ENCODE measurements at places on chromosomes 13 and 19.

DNA sequence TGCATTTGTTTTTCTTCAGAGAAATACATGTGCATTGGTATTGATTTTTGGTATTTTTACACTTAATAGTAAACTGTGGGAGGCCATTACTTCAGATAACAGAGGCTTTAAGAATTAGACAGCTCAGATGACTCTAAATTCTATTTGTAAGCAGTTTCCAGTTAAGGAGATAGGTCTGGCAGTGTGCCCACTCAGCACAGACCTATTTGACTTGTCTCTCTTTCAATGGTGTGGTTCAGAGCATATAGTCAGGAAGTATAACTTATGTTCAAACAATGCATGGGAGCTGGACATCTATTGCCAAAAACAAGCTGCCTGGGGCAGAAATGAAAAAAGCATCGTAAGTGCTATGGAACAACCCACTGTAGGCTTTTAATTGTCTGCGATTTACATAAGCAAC is 370.7 kb downstream of the HS6ST3 start:
- no peak for DNase-seq

- DNase-seq, result no peak
Observed at GRCh38 chr13:82136880-82137279, 1745.4 kb downstream of the SLITRK1 start.

- no peak for DNase-seq
Observed at GRCh38 chr19:34191355-34191962, 19.2 kb downstream of the LSM14A start.

DNA sequence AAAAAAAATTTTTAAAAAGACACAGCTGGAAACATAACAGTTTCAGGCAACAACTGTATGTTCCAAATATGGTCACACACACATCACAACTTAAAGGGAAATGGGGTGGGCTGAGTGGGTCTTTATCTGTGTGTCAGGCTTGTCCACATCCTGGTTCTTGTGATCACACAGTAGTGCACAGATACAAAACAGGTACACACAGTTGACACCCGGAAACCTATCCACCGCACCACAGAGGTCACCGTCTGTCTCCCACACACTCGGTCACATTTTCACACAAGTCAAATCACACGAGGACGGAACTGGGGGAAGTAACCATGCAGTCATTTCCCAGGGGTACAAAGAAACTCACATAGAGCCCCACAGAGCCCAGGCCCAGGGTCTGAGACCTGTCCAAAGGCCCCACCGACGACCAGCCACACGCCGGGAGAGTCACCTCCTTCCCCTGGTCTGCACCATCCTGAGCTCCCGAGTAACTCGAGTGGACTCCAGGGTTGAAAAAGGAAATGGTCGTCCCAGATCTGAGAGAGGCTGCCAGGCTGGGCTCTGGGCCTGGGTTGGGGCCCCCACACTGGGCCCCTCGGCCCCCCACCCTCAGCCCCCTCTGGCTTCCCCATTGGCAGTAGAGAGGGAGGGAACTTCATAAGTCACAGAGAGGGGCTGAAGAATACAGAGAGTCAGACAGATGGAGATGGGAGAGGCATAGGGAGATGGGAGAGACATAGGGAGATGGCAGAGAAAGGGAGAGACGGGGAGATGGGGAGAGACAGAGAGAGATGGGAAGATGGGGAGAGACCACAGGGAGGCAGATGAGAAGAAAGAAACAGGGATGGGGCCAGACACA is 1.3 kb upstream of the PPAN start:
- DNase-seq, result peak; percentile 81

DNA sequence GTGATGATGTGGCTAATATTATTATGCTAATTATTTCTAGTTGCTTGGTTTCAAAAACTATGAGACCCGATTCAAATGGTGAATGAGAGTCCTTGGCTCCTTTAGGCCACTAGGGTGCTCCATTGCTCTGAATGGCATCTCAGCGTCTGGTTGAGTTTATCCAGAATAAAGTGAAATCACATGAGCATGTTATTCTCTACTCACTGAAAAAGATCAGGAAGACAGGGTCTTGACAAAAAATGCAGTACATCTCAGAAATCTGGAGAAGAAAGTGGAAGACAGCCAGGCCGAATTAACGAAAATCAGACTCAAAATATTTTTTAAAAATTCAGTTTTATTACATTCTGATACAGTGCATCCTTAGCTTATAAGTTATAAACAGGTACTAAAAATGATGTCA is 516.2 kb downstream of the MYO16 start:
- peak; percentile 37 for DNase-seq

DNA sequence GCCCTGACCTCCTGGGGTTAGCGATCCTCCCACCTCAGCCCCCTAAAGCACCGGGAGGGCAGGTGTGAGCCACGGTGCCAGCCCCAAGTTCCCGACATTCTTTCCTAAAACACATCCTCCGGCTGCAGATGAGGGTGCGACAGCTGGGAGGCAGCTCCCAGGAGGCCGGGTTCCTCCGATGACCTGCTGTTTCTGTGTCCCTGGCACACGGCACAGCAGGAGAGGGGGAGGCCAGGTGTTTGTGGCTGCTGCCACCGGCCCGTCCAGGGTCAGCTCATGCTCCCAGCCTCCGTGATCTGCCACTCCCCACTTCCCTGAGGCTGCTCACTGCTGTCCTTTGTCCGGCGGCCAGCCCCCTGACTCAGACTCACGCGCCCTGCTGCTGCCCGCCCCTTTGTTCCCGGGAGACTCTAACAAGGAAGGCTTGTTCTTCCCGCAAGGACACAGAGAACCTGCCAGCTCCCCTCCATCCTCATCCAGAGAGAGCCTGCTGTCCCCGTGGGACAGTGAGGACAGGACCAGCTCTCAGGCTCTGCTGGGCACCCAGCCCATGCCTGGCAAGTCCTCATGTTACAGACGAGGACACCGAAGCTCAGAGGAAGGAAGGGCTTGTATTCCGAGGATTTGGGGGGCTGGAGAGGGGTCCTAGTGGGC is 10.6 kb upstream of the MADCAM1 start:
- no peak for DNase-seq

GRCh38 chr13:79501538-79502232 is 20.7 kb downstream of the NDFIP2 start:
- DNase-seq, result no peak

DNA sequence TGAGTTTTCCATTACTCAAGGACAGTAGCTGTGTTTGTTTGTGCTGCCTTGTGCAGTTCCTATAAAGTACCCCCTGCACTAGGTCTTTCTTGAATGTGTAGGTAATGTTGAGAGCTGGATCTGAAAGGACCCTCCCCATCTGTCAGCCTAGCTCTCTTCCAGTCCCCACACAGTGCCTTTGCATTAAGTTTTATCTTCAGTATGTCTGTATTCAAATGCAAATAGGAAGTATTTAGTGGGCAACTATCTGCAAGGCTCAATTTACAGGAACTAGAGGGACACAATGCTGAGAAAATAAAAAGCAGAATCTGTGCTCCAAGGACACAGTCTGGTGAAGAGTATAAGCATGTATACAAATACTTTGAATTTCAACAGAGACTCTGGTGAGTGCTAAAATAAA is 558.5 kb downstream of the RFC3 start:
- DNase-seq, result no peak

- DNase-seq, result no peak
Observed at GRCh38 chr19:47742634-47743033, 2.7 kb upstream of the NOP53 start.

- DNase-seq, result no peak
Observed at GRCh38 chr13:101267656-101268055, 148.7 kb downstream of the NALCN start.

- no peak for DNase-seq
Observed at GRCh38 chr19:34246340-34246739, 8.0 kb upstream of the GARRE1 start.

DNA sequence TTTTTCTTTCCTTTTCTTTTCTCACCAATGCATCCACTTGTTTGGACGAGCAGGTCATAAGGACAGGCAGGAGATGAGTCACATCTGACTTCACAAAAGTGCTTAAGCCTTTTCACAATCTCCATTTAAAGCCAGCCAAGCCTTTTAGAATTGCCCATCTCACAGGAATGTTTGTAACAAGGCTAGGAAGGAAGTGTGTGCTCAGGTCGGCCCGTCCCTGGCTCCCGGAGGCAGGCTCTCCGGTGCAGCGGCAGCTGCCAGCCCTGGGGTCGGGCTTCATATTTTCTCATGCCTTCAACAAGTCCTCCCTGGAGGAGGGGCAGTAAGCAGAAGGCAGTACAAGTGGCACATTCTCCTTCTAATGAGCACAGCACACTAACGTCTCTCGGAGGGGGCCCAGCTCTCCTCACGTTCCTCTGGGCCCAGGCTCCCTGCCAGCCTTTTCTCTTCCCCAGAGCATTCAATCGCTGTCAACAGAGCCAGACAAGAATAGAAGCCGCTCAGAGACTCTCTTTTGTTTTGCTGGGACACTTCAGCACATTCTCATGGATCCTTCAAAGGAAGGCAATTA is 180.5 kb downstream of the COL4A1 start:
- no peak for DNase-seq

GRCh38 chr19:41646589-41647204 is 19.8 kb upstream of the CEACAM4 start:
- DNase-seq, result peak; percentile 8

- peak; percentile 81 for DNase-seq
Observed at GRCh38 chr13:71291842-71292146, 575.2 kb downstream of the DACH1 start.
